ENCODE measurements at places on chromosomes 12 and 14.
A peak's percentile ranks its signal among the peaks of the same experiment; 100 is the strongest.

- no peak for DNase-seq
Measured at GRCh38 chr12:62692884-62693283, 226.3 kb downstream of the MON2 start.

DNA sequence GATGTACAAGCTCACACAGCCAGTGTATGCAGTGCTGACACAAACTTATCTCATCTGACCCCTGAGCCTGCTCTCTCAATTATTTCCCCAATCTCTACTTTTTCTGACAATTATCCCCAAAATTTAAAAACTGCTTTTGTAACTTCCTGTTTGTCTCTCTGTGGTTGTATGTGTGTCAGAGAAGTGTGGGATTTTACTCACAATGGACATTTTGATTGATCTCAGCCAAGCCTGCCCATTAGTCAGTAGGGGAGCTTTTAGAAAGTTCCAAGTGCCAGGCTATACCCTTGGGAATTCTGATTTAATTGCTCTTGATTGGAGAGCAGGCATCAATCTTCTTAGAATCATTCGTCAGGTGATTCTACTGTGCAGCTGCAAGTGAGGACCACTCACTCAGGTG lies 64.9 kb upstream of the LMNTD1 start:
- no peak for DNase-seq

DNA sequence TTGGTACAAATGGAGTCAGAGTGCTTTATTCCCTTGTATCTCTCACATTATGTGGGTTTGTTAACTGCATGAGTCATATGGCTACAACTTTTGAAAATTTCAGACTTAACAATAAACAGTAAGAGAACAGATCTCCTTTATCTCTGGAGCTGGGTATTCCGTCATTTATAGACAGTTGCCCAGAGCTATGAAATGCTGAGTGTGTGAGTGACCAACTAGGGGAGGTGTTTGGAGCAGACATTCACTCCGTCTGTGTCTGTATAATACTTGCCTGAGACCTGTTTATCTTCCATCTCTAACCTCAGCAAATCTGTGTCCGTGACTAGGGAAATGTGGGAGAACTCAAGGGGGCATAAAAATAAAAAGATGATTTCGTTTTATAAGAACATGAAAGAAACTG lies 279.9 kb upstream of the FAR2 start:
- no peak for DNase-seq

- no peak for DNase-seq
Measured at GRCh38 chr14:105442834-105443233, 23.2 kb downstream of the MTA1 start.

GRCh38 chr14:51283402-51284085 lies 43.5 kb downstream of the TMX1 start:
- no peak for DNase-seq

DNA sequence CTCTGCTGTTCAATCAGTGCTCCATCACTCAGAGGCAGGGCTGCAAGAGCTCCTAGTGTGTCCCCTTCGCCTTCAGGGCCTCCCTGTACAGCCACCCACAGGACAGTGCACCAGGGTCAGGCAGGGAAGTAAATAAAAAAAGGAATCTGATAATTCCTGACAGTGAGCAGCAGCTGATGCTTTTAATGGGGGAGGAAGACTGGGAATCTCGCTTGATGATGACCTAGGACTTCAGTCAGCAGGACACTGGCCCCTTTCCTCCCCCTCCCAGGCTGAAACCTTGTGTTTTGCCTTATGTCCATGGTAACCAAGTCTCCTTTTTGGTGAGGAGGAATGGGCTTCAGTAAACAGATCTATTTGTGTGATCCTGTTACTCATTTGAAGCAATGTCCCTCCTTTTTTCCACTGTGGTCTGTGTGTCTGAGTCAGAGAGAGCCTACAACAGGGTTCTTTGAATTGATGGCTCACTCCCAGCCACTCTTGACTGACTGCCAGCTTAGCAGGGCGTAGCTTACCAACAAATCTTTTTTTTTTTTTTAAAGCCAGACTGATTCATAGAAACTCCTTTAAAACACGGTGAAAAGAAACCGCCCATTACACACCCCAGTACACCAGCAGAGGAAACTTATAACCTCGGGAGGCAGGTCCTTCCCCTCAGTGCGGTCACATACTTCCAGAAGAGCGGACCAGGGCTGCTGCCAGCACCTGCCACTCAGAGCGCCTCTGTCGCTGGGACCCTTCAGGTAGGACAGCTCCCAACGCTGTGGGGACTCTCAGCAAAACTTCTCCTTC lies at the start of gene EMP1:
Gene EMP1, plus strand, starts transcription at position 597 of the 792 bp plus-strand sequence. CDS start 14,785 bp downstream, outside the sequence.
- DNase-seq = peak; percentile 98

DNA sequence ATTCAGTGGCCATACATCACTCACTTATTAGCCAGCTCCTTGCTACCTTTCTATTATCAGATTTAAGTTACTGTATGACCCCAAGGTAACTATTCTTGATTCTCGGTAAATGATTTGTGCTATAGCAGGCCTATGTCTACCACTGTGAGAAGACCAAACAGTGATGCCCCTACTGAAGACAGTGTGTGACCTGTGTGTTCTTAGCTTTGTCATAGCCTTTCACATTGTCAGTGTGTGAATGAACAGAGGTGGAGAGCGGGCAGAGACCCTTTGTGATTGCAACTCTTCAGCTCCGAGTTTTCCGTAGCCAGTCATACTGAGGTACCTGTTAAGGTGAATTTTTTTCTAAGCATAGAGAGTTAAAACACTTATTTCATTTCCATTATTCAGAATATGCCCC lies 294.0 kb downstream of the LRFN5 start:
- DNase-seq = no peak

GRCh38 chr14:55814064-55814463 lies 234.1 kb downstream of the KTN1 start:
- DNase-seq = no peak

GRCh38 chr12:88056571-88056970 lies 27.4 kb upstream of the C12orf50 start:
- no peak for DNase-seq

GRCh38 chr12:75720812-75721641 lies 209.6 kb upstream of the KRR1 start:
- no peak for DNase-seq

DNA sequence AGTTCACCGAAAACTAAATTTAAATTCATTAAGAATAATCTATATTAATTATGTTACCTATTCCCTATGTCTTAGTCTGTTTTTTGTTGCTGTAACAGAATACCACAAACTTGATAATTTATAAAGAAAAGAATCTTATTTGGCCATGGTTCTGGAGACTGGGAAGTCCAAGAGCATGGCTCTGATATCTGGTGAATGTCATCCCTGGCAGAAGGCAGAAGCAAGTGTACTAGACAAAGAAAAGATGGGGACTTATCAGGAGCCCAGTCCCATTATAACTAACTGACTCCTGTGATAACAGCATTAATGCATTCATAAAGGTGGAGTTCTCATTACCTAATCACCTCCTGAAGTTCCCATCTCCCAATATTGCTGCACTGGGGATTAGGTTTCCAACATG lies 33.3 kb upstream of the BCAT1 start:
- DNase-seq = no peak

- peak; percentile 26 for DNase-seq
Measured at GRCh38 chr12:122867691-122868461, 28.0 kb downstream of the VPS37B start.

DNA sequence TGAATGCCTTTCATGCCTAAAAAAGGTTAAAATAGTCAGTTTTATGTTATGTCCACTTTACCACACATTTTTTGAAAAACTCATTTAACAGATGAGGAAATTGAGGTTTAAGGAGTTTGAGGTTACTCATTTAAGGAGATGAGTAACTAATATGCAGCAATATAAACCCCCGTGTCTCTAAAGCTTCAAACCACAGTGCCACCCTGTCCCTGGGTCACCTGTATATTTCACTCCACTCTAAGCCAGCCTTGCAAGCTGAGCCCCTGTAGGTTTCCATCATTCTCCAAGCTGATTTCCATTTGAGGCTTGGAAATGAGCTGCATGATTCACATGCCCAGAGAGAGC lies 64.4 kb downstream of the NUAK1 start:
- no peak for DNase-seq

DNA sequence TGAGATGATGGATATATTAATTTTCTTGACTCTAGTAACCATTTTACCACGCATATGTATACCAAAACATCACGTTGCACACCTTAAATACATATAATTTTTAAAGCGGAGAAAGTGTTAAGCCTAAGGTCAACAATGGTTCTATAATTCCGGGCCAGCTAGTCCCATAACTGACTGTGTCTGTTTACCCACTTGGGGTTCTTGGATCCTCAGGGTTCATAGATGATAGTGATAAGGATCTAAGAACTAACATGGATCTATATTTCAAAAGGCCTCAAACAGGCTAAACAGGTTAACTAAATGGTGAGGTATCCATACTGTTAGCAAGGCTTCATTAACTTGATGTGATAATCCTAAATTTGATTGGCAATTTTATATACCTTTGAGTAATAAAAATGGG lies 9.8 kb downstream of the SLC38A1 start:
- DNase-seq = no peak

DNA sequence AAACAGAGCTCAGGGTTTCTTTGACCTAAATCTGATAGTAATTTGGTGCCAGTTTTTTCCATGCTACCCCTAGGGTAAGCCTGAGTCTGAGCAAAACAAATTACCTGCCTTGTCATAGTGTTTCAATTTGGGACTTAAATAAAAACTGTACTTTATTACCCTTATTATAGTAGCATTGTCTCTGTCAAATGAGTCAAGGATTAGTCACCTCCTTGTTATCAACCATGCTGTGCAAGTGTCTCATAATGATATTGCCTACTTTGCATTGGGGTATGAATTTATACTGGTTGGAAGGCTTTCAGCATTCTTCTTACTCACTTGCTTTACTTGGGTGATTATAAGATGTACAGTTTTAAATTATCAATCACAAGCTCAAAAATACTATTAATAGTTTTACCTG lies 380.0 kb downstream of the LRFN5 start:
- no peak for DNase-seq

- DNase-seq = no peak
Measured at GRCh38 chr14:61568572-61569011, 126.7 kb upstream of the HIF1A start.

GRCh38 chr12:67062193-67062592 lies 207.0 kb upstream of the CAND1 start:
- DNase-seq = no peak
